Activated T-cell treated with anti-CD3 and anti-CD28 coated beads for 1 hour (primary cell): ENCODE measurements at places on chromosomes 6 and 20.

GRCh38 chr6:38212579-38212978, 393.1 kb downstream of the ZFAND3 start:
- no peak for DNase-seq

DNA sequence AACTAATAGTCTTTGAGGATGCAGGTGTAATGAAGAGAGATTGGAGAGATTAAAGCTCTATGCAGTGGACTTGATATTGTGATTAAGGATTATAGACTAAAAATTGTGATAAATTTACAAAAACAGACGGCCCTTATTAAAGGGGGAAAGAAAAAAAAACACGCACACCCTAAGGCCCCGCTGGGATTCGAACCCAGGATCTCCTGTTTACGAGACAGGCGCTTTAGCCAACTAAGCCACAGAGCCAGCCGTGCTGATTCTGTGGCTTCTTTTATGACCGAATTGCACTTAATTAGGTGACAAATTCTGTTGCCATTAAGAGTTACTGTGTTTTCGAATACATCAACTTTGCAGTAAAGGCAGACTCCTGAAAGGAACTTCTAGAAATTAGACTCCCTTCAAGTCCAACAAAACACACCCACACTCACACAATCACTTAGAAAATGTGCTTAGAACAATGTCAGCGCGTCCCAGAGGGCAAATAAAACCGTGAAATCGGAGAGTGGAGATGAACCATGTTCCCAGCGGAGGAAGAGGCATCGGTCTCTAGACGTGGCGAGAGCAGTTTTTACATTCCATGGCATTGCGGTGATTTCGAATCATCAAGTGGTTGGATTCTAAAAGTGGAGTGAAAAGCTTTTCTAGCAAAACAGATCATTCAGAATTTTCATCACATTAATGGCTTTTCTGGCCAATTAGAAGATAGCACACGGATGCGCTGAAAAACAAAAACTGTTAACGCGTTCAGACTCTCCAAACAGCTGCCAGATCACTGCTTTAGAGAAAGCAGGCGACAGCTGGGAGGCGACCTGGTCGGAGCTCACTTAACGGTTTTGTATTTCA, 122.6 kb downstream of the GPX5 start:
- no peak for DNase-seq

DNA sequence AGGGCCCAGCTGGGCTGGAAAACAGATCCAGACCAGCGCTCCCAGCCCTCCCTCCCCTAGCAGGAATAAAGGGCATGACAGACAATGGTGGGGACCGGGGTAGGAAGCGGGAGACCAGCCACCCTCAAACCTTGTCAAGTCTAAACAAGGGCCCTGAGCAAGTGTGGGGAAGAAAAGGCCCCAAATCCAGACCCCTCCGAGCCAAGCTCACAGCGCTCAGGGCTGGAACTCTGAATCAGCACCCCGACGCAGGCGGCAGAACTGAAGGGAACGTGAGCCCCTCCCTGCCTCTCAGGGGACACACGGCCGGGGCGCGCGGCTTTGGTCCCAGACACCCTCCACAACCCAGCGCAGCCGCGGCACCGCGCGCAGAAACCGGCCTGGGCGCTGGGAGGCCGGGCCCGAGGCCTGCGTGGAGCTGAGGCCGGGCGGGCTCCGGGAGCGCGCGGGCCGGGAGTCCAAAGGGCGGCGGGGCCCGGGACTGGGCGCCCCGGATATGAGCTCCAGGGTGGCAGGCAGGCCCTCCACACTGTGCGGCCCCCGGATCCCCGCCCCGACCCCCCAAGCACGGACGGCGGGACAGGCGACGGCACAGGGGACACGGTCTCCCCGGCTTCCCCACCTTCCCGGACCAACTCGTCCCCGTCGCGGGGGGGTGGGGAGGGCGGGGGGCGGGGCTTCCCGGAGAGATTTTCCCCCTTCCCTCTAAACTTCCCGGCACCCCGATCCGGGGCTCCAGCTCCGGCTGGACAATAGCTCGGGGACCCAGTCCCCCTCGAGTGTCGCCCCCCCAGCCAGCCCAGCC, 641 bp downstream of the TEAD3 start:
- DNase-seq: no peak

GRCh38 chr20:1831096-1831495, 64.1 kb upstream of the SIRPA start:
- DNase-seq: no peak

DNA sequence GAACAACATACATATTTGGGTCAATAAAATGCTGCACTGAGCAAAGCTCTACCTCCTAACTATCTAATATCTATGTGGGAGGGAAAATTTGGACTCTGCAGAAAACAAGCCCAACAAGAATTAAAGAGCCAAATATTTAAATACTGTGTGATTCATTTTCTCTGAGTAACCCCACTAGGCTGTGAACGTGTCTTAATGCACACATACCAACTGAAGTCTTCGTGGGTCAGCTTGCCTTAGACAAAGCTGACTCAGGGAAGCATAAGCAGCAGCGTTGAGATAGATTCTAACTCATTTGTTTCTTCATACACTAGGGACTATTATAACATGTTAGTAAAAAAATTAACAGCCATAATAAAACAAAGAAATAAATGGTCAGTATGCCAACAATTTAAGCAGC, 114.3 kb downstream of the GJA1 start:
- no peak for DNase-seq

- DNase-seq: no peak
Measured at GRCh38 chr6:87897013-87897412, 150.6 kb upstream of the SPACA1 start.

DNA sequence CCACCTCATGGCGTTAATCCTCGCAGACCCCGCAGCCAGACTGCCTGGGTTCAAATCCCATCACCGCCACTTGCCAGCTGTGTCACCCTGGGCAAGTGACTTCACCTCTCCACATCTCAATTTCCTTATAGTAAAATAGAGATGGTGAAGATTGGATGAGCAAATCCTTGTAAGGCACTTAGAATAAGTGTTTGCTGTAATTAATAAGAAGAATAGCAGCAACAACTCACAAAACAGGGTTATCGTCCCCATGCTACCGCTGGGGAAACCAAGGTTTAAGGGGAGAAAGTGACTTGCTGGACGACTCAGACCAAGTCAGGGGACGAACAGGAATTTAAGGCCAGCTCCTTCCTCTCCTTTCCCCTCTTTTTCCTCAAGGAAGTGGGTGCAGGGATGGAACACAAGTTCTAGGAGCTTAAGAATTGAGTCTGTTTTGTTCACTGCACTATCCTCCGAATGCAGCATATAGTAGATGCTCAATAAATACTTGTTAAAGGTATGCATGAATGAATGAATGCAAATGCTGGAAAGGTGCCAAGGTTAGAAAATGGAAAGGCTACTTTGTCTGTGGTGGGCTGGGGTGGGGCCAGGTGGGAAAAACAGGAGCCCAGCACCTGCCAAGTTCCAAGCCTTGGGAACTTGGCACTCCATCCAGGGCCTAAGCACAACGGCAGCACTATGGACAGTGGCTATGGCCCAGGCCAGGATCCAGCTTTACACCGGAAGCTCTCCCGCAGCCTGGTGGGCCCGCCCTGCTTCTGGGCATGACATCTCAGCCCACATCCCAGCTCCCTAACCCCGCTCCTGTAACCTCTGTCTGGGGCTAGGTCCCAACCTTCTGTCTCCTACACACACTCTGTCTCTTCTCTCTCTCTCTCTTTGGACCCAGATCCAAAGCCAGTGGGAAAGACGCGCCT, 4.9 kb upstream of the CDH22 start:
- DNase-seq: no peak

- DNase-seq: no peak
Measured at GRCh38 chr20:7285918-7286556, 518.6 kb downstream of the BMP2 start.

- no peak for DNase-seq
Measured at GRCh38 chr6:132161283-132161682, 210.1 kb upstream of the CCN2 start.

- no peak for DNase-seq
Measured at GRCh38 chr20:21526776-21527175, 12.9 kb upstream of the NKX2-2 start.

DNA sequence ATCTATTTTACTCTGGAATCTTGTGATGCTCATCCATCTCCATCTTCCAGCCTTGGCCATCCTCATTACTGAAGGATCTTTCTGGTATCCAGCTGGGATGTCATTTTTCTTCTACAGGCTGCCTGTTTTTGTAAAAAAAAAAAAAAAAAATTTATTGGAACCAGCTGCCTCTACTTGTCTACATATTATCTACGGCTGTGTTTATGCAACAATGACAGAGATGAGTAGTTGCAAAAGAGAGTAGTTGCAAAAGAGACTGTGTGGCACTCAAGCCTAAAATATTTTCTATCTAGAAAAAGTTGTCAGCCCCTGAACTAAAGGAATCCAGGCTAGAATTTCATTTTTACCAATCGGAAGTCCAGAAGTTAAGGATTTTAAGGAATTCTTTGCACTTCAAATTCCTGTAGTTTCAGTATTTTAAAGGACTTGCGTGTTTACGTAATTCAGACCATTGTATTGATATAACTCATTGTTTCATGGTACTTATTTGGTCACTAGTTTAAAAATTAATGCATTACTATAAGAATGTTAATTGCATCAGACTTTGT, 38.6 kb upstream of the PLCG1 start:
- no peak for DNase-seq

DNA sequence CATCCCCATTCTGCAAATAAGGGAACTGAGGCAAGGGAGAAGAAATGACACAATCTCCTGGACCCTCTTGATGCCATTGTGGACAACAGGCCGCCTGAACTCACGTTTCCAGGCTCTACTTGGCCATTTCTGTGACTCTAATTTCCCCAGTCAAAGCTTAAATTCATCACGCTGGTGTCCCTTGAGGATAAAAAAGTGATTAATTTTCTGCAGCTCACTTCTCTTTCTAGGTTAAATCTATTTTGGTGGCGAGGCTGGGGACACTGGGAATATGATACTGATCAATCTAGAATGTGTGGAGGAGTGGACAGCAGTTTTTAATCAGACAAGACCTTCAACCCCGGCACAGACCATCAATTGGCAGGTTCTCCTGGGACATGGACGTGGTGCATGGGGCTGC, 168.2 kb upstream of the SULF2 start:
- no peak for DNase-seq

DNA sequence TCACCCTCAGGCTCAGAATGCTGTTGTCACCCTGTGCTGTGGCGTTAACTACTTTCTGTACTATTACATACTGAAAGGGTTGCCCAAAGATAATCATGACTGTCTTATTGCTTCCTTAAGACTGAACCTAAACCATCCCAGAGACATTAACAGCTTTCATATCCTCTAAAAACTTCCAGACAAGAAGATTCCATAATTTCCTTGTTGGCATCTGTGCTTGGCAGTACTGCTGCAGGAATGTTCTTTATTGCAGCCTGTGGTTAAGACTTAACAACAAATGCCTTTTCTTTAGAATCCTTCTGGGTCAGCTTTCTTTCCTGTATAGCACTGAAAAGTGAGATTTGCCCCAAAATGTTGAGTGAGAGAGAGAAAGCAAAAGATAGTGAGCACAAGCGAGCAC, 109.7 kb downstream of the GJA10 start:
- DNase-seq: no peak

DNA sequence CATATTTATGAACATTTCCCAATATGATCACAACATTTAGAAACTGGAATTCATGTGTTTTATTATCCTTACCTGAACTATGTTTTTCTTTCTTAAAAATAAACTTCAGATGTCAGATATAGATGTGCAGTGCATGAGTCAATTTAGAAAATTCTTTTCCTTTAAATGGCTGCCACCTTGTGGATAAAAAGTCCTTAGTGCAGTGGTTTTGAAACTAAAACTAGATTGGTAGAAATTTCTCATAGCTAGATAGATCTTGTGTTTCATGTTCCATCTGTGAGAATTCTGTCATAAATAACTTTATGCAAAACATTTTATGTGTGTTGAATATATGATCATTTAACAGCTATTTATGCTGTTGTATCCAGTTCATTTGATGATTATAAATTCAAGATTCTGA, 134.9 kb downstream of the KLHL32 start:
- DNase-seq: no peak

- DNase-seq: no peak
Measured at GRCh38 chr6:25476126-25476525, 175.9 kb upstream of the SCGN start.
